ENCODE measurements at places on chromosomes 2 and 18.

DNA sequence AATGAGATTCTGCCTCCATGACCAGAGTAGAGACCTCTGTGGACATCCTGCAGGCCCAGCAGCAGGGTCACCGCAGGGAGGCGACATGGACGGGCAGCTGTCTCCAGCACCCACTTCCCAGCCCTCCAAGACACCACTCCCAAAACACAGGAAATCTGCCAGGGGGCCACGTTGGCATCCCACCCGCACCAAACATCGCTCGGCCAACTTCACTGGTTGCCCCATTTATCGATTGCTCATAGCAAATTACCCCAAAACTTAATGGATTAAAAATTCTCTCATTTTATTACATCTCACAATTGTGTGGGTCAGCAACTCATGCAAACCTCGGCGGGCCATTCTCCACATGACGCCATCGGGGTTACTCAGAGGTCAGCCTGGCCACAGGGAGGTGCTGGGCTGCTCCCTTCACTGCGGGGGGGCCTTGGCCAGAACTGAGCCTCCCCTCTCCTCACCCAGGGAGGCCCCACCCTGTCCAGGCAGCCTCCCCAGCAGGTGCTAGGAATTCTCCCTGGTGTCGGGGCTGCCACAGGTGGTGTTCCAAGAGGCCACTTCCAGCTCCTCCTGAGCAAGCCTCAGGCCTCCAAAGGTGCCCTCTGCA lies 420.7 kb upstream of the MYT1L start:
- DNase-seq, result no peak

- DNase-seq, result no peak
Measured at GRCh38 chr2:234447963-234448362, 48.9 kb downstream of the ARL4C start.

DNA sequence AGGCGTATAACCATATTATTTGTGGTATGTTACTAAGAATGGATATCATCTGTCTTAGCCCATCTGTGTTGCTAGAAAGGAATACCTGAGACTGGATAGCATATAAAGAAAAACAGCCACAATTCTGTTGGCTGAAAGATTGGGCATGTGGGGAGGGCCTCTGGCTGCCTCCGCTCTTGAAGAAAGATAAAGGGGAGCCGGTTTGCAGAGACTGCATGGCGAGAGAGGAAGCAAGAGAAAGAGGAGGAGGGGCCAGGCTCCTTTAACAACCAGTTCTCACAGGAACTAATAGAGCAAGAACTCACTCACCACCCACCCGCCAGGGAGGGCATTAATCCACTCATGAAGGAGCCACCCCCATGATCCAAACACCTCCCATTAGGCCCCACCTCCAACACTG lies 29.2 kb upstream of the UXS1 start:
- DNase-seq, result no peak

DNA sequence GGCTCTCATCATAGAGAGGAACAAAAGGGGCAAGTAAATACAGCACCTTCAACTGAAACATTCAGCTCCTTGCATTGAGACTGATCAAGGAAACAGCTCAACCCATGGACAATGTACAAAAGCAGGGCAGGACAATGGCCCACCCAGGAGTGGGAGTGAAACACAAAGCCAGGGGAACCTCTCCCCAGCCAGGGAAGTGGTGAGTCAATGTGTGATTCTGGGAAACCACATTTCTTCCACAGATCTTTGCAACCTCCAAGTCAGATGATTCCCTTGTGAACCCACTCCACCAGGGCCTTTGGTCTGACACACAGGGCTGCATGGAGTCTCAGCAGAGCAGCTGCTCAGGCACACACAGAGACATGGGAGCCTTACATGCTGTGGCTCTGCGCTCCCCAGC lies 294.5 kb downstream of the NR4A2 start:
- DNase-seq, result no peak

GRCh38 chr2:84314901-84315330 lies 144.2 kb downstream of the SUCLG1 start:
- DNase-seq, result no peak

GRCh38 chr2:42032224-42032620 lies 15.6 kb upstream of the PKDCC start:
- no peak for DNase-seq

DNA sequence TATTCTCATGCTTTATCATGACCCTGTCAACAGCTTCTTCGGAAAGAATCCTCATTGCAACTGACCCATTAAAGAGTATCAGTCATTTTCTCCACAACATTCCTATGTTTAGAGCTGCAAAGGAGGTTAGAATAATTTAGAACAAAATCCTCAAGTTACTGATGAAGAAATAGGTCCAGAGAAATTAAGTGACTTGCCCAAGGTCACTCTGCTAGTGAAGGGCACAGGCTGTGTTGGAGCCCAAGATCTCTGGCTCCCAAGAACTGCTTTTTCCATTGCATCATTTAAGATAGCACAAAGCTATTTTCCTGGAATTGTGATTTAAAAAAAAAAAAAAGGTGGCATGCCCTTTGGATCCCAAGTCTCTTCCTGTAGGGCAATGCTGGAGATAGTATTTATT lies 9.6 kb downstream of the IRS1 start:
- no peak for DNase-seq

DNA sequence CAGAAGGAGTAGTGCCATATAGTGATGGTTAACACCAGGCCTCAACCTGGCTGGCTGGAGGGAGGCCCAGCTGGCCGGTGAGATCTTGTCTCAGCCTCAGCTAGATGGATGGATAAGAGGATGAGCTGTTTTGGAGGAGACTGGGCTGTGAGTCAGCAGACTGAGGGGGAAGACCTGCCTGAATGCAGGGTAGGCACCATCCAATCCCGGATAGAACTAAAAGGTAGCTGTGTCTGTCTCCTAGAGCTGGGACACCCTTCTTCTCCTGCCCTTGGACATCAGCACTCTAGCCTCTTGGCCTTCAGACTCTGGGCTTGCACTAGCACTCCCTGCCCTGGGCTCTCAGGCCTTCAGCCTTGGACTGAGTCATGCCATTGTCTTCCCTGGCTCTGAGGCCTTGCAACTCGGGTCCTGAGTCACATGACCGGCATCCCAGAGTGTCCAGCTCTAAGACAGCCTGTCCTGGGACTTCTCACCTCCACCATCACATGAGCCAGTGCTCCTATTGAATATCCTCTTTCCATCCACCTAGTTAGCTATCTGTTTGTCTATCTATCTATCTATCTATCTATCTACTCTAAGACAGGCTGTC lies 131.3 kb downstream of the TPO start:
- no peak for DNase-seq

DNA sequence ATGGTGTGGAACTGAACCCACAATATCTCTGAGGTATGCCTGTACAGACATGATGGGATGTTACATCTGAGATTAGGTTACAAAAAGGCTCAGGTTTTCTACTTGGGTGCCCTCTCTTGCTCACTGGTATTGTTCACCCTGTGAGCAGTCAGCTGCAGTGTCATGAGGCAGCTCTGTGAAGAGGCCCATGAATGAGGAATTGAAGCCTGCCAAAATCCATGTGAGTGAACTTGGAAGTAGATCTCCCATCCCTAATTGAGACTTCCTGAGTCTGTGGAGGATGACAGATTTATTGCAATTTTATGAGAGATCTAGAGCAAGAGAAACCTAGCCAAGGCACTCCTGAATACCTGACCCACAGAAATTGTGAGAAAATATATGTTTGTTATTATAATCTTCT lies 404.9 kb upstream of the ZEB2 start:
- DNase-seq, result no peak

DNA sequence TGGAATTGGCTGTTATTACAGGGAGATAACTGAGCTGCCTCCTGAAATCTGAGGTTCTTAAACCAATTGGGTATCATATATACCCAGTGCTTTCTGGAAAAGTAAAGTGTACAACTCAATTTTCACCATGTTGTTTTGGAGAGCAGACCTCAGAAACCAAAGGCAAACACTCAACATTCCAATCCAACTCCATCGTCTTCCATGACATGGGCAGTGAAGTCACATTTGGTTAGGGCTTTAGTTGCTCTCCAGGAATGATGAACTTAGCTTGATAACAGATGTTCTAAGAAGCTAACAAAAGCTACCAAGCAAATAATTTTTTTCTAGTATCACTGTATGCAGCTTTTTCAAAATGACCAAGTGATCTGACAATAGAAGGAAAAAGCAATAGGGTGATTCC lies 107.0 kb upstream of the SLC35G4 start:
- no peak for DNase-seq

GRCh38 chr18:44789710-44790109 lies 109.0 kb downstream of the SETBP1 start:
- DNase-seq, result no peak

DNA sequence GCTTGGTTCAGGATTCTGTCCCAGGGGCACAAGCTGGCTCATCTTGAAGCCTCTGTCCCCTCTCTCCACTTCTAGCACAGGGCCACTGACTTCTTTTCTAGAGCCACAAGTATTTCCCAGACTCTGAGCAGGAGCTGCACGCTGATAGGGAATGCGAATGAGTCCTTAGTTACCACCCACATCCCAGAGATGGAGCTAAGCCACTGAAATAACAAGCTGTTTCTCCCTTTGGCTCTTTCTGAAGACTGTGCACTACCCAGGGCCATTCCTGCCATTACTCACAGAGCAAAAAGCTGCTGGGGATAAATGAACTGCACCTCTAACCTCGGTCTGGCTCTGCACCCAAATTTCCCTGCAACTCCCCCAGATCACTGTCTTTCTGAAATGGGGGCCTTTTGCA lies 70.6 kb downstream of the TSN start:
- no peak for DNase-seq
